ENCODE measurements at places on chromosomes 5 and 9. TPM values are rescaled to one million over a fixed set of nuclear protein-coding genes. Genes with fewer than 3 reads are reported as not detected.

Gene PCDHB4
- 1.3 TPM for total RNA-seq

Gene GABRA6
- total RNA-seq, result not detected

Gene OR1J2
- not detected for total RNA-seq

Gene PPIC
- total RNA-seq, result 65.0 TPM

Gene GABRB2
- total RNA-seq, result not detected

Gene PCDHGC5
- 0.69 TPM for total RNA-seq

Gene OCLN
- 9.0 TPM for total RNA-seq

Gene PIP5KL1
- 5.7 TPM for total RNA-seq

Gene KCNV2
- not detected for total RNA-seq

Gene ANKRD20A1
- 0.10 TPM for total RNA-seq

Gene FRRS1L
- total RNA-seq, result not detected

Gene CNTFR
- not detected for total RNA-seq

Gene LRRC70
- 0.54 TPM for total RNA-seq

Gene ANKRD31
- 0.56 TPM for total RNA-seq

Gene ACTBL2
- 0.10 TPM for total RNA-seq

Gene HAVCR2
- total RNA-seq, result 0.17 TPM

Gene FAM240B
- total RNA-seq, result not detected

Gene FAM81B
- not detected for total RNA-seq

Gene PCDHB12
- 2.3 TPM for total RNA-seq

Gene GPR150
- total RNA-seq, result not detected

Gene TEX48
- not detected for total RNA-seq

Gene PJA2
- 56.9 TPM for total RNA-seq

Gene SHOC1
- total RNA-seq, result 0.09 TPM

Gene SLC23A1
- total RNA-seq, result not detected

Gene IFNA21
- total RNA-seq, result not detected

Gene SAPCD2
- 15.7 TPM for total RNA-seq

Gene GDA
- not detected for total RNA-seq

Gene TYRP1
- not detected for total RNA-seq

Gene ARL10
- 1.3 TPM for total RNA-seq

Gene NR6A1
- total RNA-seq, result 2.0 TPM

Gene OR1Q1
- total RNA-seq, result not detected

Gene LECT2
- total RNA-seq, result not detected

Gene SPATA31D4
- not detected for total RNA-seq

Gene CDH9
- not detected for total RNA-seq

Gene OLFM1
- total RNA-seq, result not detected

Gene FBP1
- total RNA-seq, result not detected

Gene TRPM6
- not detected for total RNA-seq

Gene GLDC
- 2.9 TPM for total RNA-seq

Gene WHRN
- 12.8 TPM for total RNA-seq

Gene UBQLN1
- 146 TPM for total RNA-seq

Gene PCDHB9
- total RNA-seq, result 1.8 TPM
